ENCODE measurements at places on chromosomes 6 and 20. TPM values are rescaled to one million over a fixed set of nuclear protein-coding genes. Genes with fewer than 3 reads are reported as not detected.

The GPX5 gene
- not detected for total RNA-seq

The TCF15 gene
- total RNA-seq: not detected

The ZNF322 gene
- 5.3 TPM for total RNA-seq

The KCNQ2 gene
- 0.86 TPM for total RNA-seq

The FABP7 gene
- total RNA-seq: not detected

The GGTLC1 gene
- total RNA-seq: not detected

The CYP24A1 gene
- total RNA-seq: 652 TPM

The PLCB1 gene
- total RNA-seq: 0.54 TPM

The TBXT gene
- not detected for total RNA-seq

The MAP7 gene
- 38.0 TPM for total RNA-seq

The TUBB2A gene
- 76.4 TPM for total RNA-seq

The SULF2 gene
- 25.4 TPM for total RNA-seq

The CD2AP gene
- total RNA-seq: 18.5 TPM

The UBD gene
- total RNA-seq: 0.93 TPM

The PEX3 gene
- 12.7 TPM for total RNA-seq

The GDAP1L1 gene
- not detected for total RNA-seq

The LY6G5C gene
- total RNA-seq: 1.9 TPM

The GNRH2 gene
- total RNA-seq: not detected

The WFDC10B gene
- total RNA-seq: not detected

The NFKBIE gene
- total RNA-seq: 12.2 TPM

The CST5 gene
- not detected for total RNA-seq

The FRK gene
- 1.8 TPM for total RNA-seq

The SIRPG gene
- not detected for total RNA-seq

The FAM50B gene
- 5.0 TPM for total RNA-seq

The ADAT2 gene
- 4.2 TPM for total RNA-seq

The ZC2HC1B gene
- total RNA-seq: not detected

The CST1 gene
- total RNA-seq: 1.4 TPM

The C20orf173 gene
- total RNA-seq: not detected

The METTL24 gene
- total RNA-seq: not detected

The TPD52L1 gene
- total RNA-seq: 52.4 TPM

The PPIL6 gene
- 3.1 TPM for total RNA-seq

The KCNK15 gene
- 0.57 TPM for total RNA-seq

The TBC1D7 gene
- total RNA-seq: 32.0 TPM

The ALDH8A1 gene
- total RNA-seq: 0.18 TPM

The ERMARD gene
- 6.3 TPM for total RNA-seq

The PNLDC1 gene
- 0.17 TPM for total RNA-seq

The PLAGL2 gene
- 14.3 TPM for total RNA-seq

The SLC17A3 gene
- total RNA-seq: 1.00 TPM

The FAM217A gene
- total RNA-seq: not detected
